ENCODE measurements at places on chromosomes 7 and 10. TPM values are rescaled to one million over a fixed set of nuclear protein-coding genes. Genes with fewer than 3 reads are reported as not detected.

GRCh38 chr7:151207804-151208203 is 2.5 kb downstream of the H2BK1 start:
- no peak for DNase-seq

DNA sequence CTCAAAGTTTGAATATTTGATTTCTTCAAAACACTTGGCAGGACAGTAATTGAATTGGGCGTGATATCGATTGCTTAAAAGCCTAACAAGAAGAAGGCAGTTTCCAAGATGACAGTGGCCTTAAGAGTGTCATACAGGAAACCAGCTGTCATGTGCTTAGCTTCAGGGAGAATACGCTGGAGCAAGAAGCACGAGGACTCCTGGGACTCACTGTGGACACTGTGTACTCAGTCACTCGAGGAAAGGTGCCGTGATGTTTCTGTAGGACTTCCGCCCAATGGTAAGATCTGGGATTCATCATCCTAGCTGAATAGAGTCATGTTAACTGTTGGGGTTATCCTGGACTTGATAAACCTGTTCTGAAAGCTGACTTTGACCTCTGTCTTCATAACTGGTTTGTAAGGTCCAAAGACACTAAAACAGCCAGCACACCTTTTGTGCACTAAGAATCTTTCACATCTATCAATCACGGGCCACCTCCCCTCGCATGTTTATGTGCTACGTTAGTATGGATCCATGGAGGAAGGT is 113.5 kb downstream of the CELF2 start:
- no peak for DNase-seq

- no peak for DNase-seq
Observed at GRCh38 chr10:14476641-14477407, 146.1 kb upstream of the FRMD4A start.

DNA sequence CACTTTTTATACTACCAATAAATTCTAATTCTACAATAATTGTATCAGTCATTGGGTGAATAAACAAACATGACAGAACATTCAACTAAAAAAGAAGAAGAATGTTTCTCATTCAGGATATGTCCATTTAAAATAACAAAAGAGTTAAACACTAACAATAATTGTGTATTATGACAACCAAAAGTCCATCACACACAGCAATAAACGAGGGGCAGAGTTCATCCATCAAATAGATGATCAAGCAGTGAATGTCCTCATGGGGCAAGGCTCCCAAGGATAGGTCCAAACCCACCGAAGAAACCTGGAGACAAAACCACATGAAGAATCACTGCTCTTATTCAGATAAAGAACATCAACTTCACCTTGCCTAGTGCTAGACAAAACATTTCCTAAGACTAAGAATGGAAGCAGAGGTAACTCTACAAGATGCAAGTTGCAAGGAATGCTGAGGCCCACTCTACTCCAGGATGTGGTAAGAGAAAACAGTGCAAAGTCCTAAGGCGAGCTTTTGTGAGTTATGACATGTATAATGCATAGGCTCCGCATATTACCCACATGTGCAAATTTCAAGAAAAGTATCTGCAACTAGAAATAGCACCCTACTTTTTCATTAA is 115.1 kb downstream of the PARD3 start:
- no peak for DNase-seq

- DNase-seq: no peak
Observed at GRCh38 chr10:47358457-47358856, 10.3 kb downstream of the RBP3 start.

DNA sequence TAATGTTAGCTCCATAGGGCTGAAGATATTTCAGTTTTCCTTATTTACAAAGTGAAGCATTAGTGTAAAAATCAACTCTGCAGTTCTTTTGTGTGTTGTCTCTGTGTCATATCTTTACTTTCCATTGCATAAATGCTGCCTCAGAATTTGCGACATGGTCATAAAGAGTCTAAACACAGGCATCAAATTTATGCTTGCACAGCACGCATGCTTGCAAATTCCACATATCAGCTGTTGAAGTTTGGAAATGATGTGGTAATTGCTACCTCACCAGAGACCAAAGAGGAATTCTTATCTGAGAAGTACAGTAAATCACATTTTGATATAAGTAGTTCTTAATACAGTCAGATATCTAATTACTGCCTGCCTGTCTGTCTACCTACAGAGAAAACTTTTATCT is 348.2 kb upstream of the GRM3 start:
- DNase-seq: no peak

- no peak for DNase-seq
Observed at GRCh38 chr10:30774261-30774660, 144.7 kb upstream of the LYZL2 start.

DNA sequence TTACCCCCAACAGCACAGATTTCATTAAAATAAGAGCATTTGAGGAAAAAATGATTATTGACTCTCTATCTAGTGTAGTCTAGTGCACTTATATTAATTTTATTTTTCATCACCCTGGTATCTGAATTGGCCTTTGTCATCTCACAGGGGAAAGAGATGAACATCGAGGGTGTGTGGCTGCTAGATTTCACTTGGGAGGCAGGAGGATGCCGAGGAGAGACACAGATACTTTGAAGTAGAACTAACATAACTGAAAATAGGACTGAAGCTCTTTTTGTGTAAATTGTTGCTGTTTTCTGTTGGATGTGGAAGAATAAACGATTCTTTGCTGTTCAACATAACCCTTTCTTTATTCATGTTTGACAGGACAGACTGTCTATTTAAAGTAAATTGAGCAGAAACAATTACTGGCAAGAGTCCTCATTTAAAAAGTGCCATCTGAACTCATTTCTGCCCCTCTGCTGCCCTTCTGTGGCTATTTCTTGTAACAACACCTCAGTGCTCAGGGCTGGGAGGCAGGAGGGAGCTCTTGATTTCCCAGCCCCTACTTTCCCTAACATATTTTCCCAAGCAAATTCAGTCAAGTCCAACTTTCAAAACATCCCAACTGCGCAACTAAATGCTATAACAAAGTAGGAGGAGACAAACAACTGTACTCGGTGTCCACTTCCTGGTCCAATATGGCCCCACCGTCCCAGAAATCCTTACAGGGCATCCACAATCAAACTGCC is 15.6 kb downstream of the LYZL1 start:
- peak; percentile 55 for DNase-seq

- DNase-seq: no peak
Observed at GRCh38 chr10:53687800-53688199, 915.2 kb upstream of the MBL2 start.

DNA sequence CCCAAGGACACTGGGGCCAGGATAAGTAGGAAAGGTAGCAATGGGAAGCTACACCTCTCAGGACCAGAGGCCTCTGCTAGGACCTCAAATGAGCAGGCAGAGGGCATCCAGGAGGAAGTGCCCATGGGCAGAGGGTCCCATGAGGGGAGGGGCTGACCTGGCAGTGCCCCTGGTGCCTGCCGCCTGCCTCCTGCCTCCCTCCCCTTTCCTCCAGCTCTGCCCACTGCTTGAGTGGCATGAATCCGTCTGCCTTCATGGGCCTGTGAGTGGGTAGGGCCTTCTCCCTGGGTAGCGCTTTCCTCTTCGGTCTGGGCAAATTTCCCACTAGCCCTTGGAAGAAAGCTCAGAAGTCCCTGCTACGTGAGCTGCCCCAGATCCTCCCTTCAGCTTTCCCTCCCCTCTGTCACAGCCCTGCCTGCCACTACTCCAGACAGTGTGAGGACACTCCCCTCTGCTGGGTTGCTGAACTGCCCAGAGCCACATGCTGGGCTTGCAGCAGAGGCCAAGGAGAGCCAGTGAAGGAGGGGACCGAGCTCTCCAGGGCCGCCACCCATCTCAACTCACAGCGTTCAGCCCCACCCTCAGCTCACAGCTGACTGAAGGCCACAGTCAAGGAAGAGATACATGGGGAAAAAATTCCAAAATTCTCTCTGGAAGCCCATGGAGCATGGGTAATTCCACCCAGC is 141.4 kb downstream of the ARHGAP22 start:
- no peak for DNase-seq

- DNase-seq: no peak
Observed at GRCh38 chr7:84847790-84848189, 339.1 kb downstream of the SEMA3D start.

- no peak for DNase-seq
Observed at GRCh38 chr7:140348161-140348849, 50.0 kb downstream of the SLC37A3 start.

- DNase-seq: no peak
Observed at GRCh38 chr10:59016043-59016442, 160.4 kb upstream of the PHYHIPL start.

- no peak for DNase-seq
Observed at GRCh38 chr10:58919927-58920654, 256.4 kb upstream of the PHYHIPL start.

- no peak for DNase-seq
Observed at GRCh38 chr10:70502406-70502805, 23.8 kb downstream of the PALD1 start.

DNA sequence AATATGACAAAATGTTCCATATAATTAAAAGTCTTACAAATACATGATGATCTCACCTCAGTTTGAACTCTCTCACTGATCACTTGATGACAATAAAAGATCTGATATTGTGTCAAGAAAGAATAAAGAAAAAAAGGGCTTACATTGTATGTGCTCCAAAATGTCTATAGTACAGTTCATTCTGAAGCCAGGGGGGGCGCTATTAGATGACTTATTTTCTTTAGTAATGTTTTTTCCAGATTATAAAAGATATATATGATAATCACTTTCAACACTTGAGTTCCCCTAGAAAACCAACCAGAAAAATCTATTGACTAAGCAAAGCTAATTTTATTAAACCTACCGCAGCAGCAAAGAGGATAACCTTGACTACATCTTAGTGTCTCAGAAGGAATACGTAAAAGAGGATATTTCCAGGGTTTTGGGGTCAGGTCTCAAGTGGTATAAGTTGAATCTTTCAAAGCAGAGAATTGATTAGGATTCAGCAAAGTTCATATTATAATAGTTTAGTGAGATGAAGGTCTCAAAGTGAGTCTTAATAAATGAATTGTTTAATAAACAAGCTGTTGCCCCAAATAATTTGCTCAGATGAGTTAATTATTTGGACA is 55.8 kb downstream of the PTN start:
- DNase-seq: no peak

- DNase-seq: no peak
Observed at GRCh38 chr10:98489561-98490481, 43.1 kb upstream of the HPS1 start.

DNA sequence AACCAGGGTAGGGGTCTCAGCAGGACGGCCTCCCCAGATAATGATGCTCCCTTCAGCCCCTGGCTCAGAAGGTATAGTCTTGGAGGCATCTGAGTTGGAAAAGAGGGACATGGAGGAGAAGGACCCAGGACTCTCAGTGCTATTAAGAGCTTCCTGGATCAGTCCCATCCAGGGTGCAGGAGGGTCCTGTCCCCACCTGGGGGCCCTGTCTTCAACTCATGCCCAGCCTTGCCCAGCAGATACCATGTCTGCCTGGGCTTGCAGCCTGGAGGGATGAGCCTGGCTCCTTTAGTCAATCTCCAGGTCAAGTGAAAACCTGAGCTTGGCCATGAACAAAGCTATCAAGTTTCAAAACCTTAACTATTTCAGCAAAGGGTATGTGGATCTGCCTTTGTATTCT is 67.6 kb downstream of the PRTFDC1 start:
- DNase-seq: no peak

- DNase-seq: no peak
Observed at GRCh38 chr10:35335133-35336083, 901 bp upstream of the CCNY start.

DNA sequence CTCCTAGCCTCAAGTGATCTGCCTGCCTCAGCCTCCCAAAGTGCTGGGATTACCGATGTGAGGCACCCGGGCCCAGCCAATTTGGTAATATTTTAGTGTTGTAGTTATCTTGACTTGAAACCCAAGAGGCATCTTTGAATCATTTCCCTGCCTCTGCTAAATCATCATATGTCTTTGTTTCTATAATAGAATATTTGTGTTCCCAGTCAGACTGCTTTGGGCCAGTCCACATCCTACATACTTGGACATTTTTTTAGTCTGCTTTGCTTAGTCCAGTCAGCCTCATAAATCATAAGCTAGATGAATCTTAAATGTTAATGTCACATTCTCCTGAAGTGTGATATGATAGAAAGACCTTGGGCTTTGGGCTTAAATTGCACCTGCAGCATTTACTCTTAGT is 5.9 kb downstream of the STAM start:
- no peak for DNase-seq

DNA sequence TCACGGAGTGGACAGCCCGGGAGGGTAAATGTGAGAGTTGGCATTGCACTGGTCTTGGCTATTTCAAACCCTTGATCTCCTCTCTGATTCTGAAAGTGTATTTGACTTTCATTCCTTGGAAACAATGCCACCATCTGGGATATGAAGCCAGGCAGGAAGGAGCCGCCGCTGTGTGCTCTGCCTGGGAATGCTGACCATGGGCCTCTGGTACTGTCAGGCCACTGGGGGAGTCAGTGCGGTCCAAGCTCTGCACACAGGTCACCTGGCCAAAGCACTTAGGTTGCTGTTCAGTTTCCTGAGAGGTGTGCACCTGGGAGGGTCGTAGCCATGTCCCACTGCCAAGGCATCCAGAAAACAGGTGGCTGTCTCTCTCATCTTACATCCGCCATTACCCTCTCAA is 68.5 kb upstream of the SHH start:
- no peak for DNase-seq

DNA sequence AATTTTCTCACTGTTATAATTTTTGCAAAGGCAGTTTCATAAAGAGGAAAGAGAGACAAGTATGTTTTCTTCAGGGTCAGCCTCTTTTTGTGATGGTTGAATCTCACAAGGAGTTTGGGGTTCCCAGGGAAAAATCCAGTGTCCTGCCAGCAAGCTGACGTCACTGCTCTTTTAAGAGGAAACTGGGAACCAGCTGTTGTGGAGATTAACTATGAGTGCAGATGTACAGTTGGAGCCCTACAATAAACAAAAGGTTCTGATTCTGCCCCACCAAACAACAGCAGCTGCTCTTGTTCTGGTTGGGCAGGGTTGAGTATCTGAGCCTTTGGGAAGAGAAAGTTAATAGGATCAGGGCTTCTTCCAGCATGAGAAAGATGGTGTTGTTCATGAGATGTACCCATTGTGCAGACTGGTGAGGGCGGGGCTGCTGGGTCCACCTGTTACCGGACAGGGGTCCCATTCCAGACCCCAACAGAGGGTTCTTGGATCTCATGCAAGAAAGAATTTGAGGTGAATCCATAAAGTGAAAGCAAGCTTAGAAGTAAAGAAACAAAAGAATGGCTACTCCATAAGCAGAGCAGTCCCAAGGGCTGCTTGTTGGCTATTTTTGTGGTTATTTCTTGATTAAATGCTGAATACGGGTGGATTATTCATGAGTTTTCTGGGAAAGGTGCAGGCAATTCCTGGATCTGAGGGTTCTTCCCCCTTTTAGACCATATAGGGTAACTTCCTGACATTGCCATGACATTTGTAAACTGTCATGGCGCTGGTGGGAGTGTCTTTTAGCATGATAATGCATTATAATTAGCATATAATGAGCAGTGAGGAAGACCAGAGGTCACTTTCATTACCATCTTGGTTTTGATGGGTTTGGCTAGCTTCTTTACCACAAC is 12.5 kb downstream of the PRF1 start:
- DNase-seq: no peak

GRCh38 chr7:55252386-55252785 is 112.8 kb upstream of the LANCL2 start:
- no peak for DNase-seq

The CFAP70 gene
- 24.5 TPM for polyA plus RNA-seq

The NAT16 gene
- not detected for polyA plus RNA-seq

The OR6V1 gene
- not detected for polyA plus RNA-seq

The HSPA12A gene
- 49.7 TPM for polyA plus RNA-seq

The ZCCHC24 gene
- 21.4 TPM for polyA plus RNA-seq

The CPA5 gene
- polyA plus RNA-seq: 0.09 TPM

The STYXL1 gene
- polyA plus RNA-seq: 38.5 TPM

The HDAC9 gene
- 8.7 TPM for polyA plus RNA-seq

The ZEB1 gene
- 31.5 TPM for polyA plus RNA-seq

The AGBL3 gene
- polyA plus RNA-seq: 5.7 TPM

The BRAF gene
- polyA plus RNA-seq: 27.0 TPM

All from left renal pelvis (tissue), 4 donors.